Heart right ventricle (tissue), 16 donors: ENCODE measurements at places on chromosomes 6 and 20. TPM values are rescaled to one million over a fixed set of nuclear protein-coding genes. Genes with fewer than 3 reads are reported as not detected.

Gene PPIL6
- 4.7 TPM for total RNA-seq

Gene OR2B6
- not detected for total RNA-seq

Gene TMEM170B
- total RNA-seq: 3.3 TPM

Gene OOEP
- total RNA-seq: not detected

Gene HFE
- total RNA-seq: 4.6 TPM

Gene ELOVL2
- 3.5 TPM for total RNA-seq

Gene SSTR4
- total RNA-seq: not detected

Gene LST1
- total RNA-seq: 4.0 TPM

Gene COL20A1
- not detected for total RNA-seq

Gene MSH5
- 0.95 TPM for total RNA-seq
